Activated CD4-positive, alpha-beta T cell treated with anti-CD3 and anti-CD28 coated beads, Interleukin-2, amount 10 ng/mL, durations not matched to agents 24 days and 14 days (primary cell): ENCODE measurements at places on chromosomes 5 and 9. TPM values are rescaled to one million over a fixed set of nuclear protein-coding genes. Genes with fewer than 3 reads are reported as not detected.

FSTL4 gene
- total RNA-seq = 0.42 TPM in 1 of 2 replicates, not detected in the other

BTNL9 gene
- total RNA-seq = 0.23 TPM in 1 of 2 replicates, not detected in the other

DNA sequence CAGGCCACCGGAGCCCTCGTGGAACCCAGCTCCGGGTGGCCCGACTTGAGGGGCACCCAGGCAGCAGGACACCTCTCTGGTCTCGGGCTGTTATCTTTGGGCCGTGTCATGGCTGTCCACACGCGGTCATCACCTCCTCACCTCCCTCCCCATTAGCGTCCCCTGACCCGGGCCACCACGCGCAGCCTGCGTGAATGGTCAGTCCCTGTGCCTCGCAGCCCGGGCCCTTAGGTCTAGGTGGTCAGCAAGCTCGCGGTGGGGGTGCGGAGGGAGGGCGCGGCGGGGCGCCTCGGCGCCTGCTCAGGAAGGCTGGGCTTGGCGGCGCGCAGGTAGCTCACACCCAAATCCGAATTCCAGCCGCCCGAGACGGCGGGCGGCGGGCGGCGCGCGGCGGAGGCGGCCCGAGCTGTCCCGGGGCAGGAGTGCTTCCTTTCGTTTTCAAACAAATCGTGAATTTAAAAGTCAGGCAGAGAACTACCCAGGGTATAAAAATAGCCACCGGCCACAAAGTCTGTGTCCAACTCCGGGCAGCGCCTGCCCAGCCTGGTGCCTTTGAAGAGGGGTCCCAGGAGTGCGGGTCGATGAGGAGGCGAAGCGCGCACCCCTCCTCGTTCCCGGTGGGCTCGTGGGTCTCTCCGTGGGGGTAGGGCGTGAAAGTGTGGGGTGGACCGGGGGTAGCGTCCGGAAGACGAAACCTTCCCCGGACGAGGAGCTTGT, 1.0 kb upstream of the RXRA start:
- peak; percentile 72 for DNase-seq

DNA sequence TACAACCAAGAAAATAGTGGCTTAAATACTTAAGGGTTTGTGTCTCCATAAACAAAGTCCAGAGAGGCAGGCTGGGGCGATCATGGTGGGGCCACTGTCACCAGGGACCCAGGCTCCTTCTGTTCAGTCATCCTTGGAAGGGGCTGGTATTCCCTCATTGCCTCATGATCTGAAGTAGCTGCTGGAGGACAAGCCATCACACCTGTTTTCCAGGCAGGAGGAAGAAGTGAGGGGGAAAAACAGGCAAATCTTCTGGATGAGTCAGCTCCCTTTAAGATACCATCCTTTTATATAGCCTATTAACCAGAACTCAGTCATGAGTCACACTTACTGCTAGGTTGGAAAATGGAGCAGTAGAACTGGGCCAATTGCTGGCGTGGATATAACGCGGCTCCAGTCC, 92.3 kb downstream of the DAP start:
- DNase-seq = no peak

DNA sequence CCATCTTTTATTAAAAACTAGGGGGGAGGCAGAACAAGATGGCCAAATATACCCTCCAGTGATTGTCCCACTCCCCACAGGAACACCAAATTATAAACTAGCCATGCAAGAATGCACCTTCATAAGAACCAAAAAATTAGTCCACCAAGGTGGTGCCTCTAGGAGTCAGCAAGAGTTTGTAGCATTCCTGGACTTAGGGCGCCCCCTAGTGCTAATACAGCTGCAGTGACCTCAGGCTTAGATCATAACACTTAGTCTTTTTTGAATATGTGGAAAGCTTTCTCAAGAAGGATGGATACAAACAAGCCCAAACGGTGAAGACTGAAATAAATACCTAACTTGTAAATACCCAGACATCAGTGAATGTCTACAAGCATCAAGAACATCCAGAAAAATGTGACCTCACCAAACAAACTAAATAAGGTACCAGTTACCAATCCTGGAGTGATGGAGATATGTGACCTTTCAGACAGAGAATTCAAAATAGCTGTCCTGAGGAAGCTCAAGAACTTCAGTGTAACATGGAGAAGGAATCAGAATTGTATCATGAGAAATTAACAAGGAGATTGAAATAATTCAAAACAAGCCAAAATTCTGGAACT, 19.3 kb downstream of the PPIP5K2 start:
- DNase-seq = peak; percentile 94

DNA sequence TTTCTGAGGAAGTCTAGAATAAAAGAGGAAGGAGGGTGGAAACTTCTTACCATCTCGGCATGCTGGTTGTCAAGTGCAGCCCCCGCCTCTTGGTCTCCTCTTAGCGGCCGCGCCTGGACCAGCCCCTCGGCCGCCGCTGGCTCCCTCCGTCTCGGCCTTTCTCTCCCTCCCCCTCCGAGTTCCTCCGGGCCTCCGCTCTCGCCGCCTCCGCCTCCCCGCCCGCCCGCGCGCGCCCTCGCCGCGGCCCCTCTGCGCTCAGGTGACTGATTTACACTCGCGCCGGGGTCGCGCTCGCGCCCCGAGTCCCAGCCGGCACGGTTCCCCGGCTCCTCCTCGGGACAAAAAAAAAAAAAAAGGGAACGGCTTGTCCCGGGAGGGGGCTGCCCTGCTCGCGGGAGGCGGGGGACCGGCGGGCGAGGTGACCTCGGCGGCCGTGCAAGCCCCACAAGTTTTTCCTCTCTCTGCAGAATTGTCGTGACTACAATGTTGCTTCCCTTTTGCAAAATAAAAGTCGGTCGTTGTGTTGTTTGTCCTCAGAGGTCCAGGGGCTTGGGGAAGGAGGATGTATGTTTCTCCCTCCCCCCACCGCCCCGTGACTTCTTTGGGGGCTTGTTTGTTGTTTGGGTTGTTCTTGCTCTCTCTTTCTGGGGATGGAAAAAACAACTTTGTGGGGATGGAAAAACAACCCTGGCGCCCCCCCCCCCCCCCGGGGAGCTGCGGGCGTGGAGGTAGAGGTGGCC, at the start of gene BNC2:
Gene BNC2, minus strand, starts transcription at position 75 of the 740 bp plus-strand sequence. Its CDS starts 22 bp downstream, at position 53.
- no peak for DNase-seq

DNA sequence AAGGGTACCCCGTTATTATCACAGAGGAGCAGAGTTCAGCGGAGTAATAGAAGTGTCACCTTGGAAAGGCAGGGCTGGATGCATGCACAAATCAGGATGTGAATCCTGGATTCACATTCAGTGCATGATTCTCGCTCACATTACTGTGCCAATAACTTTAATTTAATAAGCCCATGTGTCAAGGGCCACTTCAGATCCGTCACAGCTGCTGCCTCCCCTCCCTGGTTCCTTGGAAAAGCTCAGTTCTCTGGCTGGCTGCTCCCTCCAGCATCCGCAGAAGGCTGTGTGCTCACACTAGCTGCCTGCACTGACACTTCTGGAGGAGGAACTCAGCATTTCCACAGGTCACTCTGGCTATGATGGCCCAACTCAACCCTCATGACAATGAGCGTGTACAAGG, 256.8 kb upstream of the ADAMTS16 start:
- DNase-seq = no peak

GRCh38 chr5:124274949-124275348, 471.5 kb downstream of the ZNF608 start:
- no peak for DNase-seq

DNA sequence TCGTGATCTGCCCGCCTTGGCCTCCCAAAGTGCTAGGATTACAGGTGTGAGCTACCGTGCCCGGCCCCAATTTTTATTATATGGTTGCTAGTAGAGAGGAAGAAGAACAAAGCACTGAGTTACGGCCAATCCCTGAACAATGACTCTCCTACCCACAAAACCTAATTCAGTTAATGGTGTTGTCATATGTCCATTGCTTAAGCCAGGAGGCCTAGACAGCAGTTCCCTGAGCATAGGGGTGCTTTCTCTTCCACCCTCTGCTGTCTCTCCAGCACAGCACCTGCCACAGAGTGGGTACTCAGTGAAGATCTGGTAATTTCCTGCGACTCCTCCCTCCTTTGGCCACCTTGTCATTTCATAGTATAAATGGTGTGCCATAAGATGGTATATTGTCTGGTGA, 21.4 kb upstream of the LTC4S start:
- no peak for DNase-seq

- DNase-seq = no peak
Measured at GRCh38 chr5:45385321-45386058, 310.7 kb downstream of the HCN1 start.
